ENCODE measurements at places on chromosomes 12 and 14. TPM values are rescaled to one million over a fixed set of nuclear protein-coding genes. Genes with fewer than 3 reads are reported as not detected.

IL31 gene
- polyA plus RNA-seq: not detected

DNA sequence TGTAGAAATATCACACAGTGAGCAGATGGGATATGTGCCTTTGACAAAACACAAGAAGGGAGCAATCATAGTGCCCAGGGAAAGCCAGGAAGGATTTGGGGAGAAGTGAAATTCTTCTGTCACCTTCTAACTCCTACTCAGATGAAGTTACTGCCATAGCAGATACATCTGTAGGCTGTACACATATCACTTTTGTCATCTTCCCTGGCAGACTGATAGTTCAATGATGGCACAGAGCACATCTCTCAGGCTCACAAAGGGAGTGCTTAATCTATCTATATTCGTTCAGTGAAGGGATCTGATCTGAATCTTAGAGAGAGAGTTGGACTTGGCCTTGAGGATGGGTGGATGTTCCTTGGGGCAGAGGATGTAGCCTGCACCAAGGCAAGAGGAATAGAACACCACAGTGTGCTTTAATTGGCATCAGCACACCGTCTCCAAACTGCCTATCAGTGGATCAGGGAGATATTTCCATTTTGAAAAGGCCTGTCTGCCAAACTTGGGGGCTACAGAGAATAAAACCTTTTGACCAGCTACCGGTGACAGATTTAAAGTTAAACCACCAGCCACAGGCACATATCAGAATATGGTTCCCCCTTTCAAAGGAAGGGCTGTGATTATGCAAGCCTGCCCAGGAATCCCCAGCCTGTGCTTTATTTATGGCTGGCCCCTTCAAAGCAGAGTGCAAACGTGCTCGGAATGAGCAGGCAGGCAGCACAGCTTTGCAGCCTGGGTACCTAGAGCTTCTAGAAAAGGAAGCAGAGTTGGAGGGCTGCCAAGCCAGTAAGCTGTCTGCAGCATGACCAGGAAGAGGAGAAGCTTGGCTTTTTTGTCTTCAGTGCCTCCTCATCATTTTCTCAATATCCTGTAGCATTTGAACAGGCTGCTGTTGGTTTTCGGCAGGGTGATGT is 165.5 kb upstream of the DYRK2 start:
- H3K36me3 ChIP-seq: no peaks in the 10 kb centered on the region
- no peaks in the 10 kb centered on the region for H3K27me3 ChIP-seq
- peak; percentile 73 for DNase-seq
- peak overlapping the region; percentile 12 for H3K4me3 ChIP-seq
- peaks cover 31% of the 10 kb centered on the region for H3K4me1 ChIP-seq

GRCh38 chr12:42342028-42342427 is 16.1 kb downstream of the PPHLN1 start:
- no peak overlapping the region for H3K4me3 ChIP-seq
- DNase-seq: no peak
- no peaks in the 10 kb centered on the region for H3K27me3 ChIP-seq
- no peaks in the 10 kb centered on the region for H3K36me3 ChIP-seq
- no peak overlapping the region for H3K27ac ChIP-seq

GRCh38 chr12:95215949-95216348 is 1.3 kb downstream of the FGD6 start:
- no peaks in the 10 kb centered on the region for H3K36me3 ChIP-seq
- peaks cover 23% of the 10 kb centered on the region for H3K4me1 ChIP-seq

EML1 gene
- polyA plus RNA-seq: not detected

- no peaks in the 10 kb centered on the region for H3K4me1 ChIP-seq
- no peak overlapping the region for H3K4me3 ChIP-seq
- H3K36me3 ChIP-seq: no peaks in the 10 kb centered on the region
- no peak for DNase-seq
These were observed 218.0 kb downstream of the PPFIA2 start for GRCh38 chr12:81541121-81541520.

GRCh38 chr14:80213602-80214001 is 2.3 kb upstream of the DIO2 start:
- H3K36me3 ChIP-seq: no peaks in the 10 kb centered on the region
- H3K4me3 ChIP-seq: no peak overlapping the region
- no peak overlapping the region for H3K27ac ChIP-seq
- H3K4me1 ChIP-seq: no peaks in the 10 kb centered on the region

DNA sequence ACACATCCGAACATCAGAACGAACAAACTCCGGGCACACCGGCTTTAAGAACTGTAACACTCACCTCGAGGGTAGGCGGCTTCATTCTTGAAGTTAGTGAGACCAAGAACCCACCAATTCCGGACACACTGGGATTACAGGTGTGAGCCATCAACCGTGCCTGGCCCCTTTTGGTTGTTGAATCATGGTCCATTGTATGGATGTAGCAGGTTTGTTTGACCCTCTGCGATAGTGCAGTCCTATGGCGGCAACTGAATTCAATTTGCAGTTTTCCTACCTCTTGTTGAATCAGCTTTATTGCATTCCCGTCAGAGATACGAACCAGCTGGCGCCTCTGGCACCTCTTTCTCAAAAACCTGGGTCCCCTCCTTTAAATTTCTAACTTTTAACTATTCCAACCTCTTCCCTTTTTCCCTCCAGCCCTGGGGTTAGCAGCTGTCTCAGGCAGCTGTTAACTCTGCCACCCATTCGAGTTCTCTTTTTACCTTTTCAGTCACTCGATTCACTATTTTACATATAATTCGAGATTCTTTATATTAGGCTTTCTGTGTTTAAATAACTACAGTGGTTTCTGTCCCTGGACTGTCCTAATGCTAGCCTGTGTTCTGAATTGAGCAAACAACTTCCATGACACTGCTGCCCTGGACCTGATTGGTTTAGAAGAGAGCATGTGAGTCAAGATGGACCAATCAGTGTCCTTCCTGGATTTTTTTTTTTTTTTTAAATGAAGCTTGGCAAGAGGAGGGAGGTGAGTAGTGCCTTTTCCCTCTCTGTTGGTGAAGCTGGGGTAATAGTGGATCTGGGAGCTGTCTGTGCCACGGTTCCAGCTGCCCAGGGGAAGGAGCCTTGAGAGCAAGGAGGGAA is 261.5 kb downstream of the PCNX1 start:
- peaks cover 2% of the 10 kb centered on the region for H3K27me3 ChIP-seq
- H3K36me3 ChIP-seq: no peaks in the 10 kb centered on the region
- H3K27ac ChIP-seq: peak overlapping the region; percentile 88

DNA sequence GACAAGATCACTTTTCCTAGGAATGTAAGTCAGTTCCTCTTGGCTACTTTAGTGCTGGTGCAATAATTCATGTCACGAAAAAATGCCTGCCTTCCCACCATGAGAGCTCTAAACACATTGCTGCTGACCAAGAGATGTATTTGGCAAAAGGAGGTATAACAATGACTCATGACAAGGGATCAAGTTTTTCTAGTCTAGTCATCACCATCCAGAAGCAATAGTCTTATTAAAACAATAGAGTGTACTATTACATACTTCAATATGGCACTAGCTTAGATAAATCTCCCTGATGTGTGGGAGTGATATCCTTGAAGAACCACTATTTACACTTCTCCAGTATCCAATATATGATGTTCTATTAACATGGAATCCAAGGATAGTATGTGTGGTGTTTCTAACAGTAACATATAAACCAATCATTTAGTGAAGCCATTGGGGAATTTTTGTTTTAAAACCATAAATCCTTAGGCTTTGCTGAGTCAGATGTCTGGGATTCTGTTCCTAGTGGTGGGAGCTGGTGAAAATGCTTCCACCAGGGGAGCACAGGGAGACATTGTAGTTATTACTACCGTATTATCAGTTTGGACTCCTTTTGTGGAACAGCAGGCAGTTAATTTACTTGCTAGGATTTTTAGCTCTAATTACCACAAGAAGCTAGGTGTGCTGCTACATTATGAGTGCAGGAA is 1387.5 kb downstream of the LRFN5 start:
- no peaks in the 10 kb centered on the region for H3K27me3 ChIP-seq
- H3K36me3 ChIP-seq: no peaks in the 10 kb centered on the region
- H3K4me1 ChIP-seq: no peaks in the 10 kb centered on the region
- H3K4me3 ChIP-seq: no peak overlapping the region
- H3K27ac ChIP-seq: no peak overlapping the region

CABP1 gene
- polyA plus RNA-seq: not detected

GRCh38 chr14:72416892-72417291 is 477.0 kb downstream of the DPF3 start:
- H3K36me3 ChIP-seq: no peaks in the 10 kb centered on the region
- H3K27ac ChIP-seq: no peak overlapping the region
- H3K4me3 ChIP-seq: no peak overlapping the region
- no peak for DNase-seq
- peaks cover 16% of the 10 kb centered on the region for H3K4me1 ChIP-seq

DNA sequence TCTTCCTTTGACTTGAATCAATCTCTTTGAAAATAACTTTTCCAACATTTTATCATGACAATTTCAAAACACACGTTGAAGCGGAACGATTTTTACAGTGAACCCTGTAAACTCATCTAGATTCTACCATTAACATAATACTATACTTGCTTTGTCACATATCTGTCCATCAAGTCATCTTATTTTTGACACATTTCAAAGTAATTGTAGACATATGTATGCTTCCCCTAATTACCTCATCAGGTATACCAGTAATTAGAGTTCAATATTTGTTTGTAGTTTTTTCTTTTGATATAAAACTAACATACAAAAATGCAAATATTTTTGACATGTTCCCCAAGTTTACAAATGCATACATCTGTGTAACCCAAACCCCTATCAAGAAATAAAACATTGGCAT is 140.4 kb downstream of the DACT1 start:
- H3K36me3 ChIP-seq: no peaks in the 10 kb centered on the region
- no peak overlapping the region for H3K4me3 ChIP-seq
- H3K27ac ChIP-seq: no peak overlapping the region
- DNase-seq: no peak
- H3K27me3 ChIP-seq: no peaks in the 10 kb centered on the region

- peaks cover 3% of the 10 kb centered on the region for H3K27me3 ChIP-seq
- DNase-seq: no peak
- no peak overlapping the region for H3K27ac ChIP-seq
- H3K36me3 ChIP-seq: no peaks in the 10 kb centered on the region
These were observed 51.4 kb upstream of the IFNG-AS1 start for GRCh38 chr12:67937822-67938221.

GRCh38 chr14:104462651-104463630 is 116.6 kb upstream of the C14orf180 start:
- peaks cover 10% of the 10 kb centered on the region for H3K27me3 ChIP-seq
- no peaks in the 10 kb centered on the region for H3K36me3 ChIP-seq
- peaks cover 6% of the 10 kb centered on the region for H3K4me1 ChIP-seq
- no peak for DNase-seq
- H3K4me3 ChIP-seq: no peak overlapping the region

RFX4 gene
- polyA plus RNA-seq: not detected

DNA sequence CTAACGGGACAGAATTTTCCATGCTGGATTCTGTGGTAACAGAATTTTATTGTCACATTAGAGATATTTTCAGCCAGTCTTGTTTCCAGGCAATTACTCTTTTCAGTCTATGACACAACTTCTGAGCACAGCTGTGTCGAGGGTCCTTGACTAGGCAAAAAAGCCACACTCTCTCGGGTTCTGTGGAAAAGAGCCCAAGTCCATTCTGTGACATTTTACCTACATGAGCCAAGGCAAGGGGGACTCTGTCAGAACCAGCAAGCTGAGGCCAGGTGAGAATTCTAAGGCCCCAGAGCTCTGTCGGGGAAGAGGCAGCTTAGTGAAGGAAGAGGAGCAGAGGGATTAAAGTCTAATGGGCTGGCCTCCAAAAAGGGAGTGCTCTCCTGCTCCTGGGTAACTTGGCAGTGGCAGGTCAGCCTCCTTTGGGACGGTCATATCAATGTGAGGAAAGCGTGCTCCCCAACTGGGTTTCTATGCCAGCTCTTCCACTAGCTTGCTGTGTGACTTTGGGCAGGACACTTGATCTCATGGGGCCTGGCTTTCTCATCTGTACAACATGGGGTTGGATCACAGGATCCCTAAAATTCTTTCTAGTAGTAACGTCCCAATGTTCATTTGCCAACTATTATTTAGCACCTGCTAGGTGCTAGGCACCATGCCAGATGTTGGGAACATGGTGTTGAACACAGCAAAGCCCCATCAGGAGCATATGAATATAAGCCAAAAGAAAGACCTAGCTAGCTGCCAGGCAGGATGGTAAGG is 16.0 kb upstream of the RIC8B start:
- H3K27me3 ChIP-seq: no peaks in the 10 kb centered on the region
- peaks cover 8% of the 10 kb centered on the region for H3K4me1 ChIP-seq
- no peaks in the 10 kb centered on the region for H3K36me3 ChIP-seq
- DNase-seq: no peak
- H3K4me3 ChIP-seq: no peak overlapping the region
